ENCODE measurements at places on chromosomes 13 and 19. TPM values are rescaled to one million over a fixed set of nuclear protein-coding genes. Genes with fewer than 3 reads are reported as not detected.
A peak's percentile ranks its signal among the peaks of the same experiment; 100 is the strongest.

GRCh38 chr13:91622778-91623550, 224.5 kb downstream of the GPC5 start:
- DNase-seq: no peak

GRCh38 chr13:77009011-77009410, 17.1 kb downstream of the CLN5 start:
- no peak for DNase-seq

Gene GRK1
- 0.48 TPM for total RNA-seq

DNA sequence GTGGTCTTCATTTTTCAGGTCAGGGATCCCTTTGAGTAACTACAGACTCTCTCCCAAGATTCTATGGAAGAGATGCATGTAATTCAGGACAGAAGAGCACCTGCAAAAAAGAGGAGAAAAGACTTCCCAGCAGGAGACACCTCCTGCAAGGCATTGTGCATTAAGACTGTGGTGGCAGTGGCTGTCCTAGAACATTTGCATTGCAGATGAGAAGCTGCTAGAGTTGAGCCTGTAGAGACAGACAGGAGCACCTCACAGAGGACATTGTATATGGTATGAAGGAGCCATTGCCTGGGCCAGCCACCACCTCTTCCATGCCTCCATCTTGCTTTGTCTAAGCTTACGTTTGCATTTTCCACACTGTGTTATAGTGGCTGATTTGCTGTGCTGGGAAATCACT, 11.2 kb upstream of the MYO16 start:
- DNase-seq: no peak

GRCh38 chr19:29040292-29040691, 172.7 kb downstream of the UQCRFS1 start:
- DNase-seq: peak; percentile 26

Gene BORA
- 0.54 TPM for total RNA-seq

- no peak for DNase-seq
These were observed 825 bp upstream of the YIF1B start for GRCh38 chr19:38316477-38317067.

GRCh38 chr13:83298617-83299016, 583.7 kb downstream of the SLITRK1 start:
- no peak for DNase-seq

DNA sequence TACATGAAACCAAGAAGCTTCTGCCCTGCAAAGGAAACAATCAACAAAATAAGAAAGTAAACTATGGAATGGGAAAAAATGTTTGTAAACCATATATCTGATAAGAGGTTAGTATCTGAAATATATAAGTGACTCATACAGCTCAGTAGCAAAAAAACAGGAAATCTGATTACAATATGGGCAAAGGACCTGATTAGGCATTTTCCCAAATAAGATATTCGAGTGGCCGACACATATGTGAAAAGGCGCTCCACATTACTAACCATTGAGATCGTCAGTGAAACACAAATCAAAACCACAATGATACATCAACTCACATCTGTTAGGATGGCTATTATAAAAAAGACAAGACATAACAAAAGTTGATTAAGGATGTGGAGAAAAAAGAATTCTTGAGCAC, 2818.6 kb upstream of the PCDH20 start:
- DNase-seq: no peak

DNA sequence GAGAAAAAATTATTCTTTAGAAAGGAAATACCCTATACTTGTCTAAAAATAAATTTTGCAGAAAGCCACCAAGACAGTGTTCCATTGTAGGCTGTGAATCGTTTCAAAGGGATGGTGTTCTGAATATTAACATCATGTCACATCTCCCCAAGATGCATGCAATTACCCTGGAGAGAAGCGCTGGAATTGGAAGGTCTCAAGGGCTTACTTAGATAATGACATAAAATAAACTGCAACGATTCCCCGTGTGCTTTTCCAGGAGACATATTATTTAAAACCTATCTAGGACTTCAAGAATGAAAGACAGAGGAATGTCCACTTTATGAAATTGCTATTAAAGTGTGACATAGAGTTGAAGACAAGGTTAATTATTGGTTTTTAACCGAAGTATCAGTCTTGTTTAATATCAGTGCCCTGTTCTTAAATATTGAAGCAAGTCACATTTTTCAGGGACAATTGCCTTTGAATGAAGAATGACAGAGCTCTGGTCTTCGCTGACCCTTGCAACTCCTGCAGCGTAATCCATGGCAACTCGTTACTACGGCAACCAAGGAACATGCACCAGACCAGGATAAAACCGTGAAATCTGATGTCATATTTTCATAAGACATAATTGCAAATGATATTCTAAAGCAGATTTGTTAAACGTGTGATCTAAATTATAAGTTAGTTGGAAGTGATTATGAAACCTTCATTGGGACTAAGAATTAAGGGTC, 91.7 kb downstream of the EFNB2 start:
- DNase-seq: no peak

Gene CATSPERD
- total RNA-seq: not detected

- DNase-seq: no peak
These were observed 79.7 kb downstream of the DCT start for GRCh38 chr13:94399812-94400211.

Gene RASGRP4
- total RNA-seq: 1.5 TPM

GRCh38 chr19:51783372-51783771, 11.6 kb upstream of the FPR3 start:
- no peak for DNase-seq

DNA sequence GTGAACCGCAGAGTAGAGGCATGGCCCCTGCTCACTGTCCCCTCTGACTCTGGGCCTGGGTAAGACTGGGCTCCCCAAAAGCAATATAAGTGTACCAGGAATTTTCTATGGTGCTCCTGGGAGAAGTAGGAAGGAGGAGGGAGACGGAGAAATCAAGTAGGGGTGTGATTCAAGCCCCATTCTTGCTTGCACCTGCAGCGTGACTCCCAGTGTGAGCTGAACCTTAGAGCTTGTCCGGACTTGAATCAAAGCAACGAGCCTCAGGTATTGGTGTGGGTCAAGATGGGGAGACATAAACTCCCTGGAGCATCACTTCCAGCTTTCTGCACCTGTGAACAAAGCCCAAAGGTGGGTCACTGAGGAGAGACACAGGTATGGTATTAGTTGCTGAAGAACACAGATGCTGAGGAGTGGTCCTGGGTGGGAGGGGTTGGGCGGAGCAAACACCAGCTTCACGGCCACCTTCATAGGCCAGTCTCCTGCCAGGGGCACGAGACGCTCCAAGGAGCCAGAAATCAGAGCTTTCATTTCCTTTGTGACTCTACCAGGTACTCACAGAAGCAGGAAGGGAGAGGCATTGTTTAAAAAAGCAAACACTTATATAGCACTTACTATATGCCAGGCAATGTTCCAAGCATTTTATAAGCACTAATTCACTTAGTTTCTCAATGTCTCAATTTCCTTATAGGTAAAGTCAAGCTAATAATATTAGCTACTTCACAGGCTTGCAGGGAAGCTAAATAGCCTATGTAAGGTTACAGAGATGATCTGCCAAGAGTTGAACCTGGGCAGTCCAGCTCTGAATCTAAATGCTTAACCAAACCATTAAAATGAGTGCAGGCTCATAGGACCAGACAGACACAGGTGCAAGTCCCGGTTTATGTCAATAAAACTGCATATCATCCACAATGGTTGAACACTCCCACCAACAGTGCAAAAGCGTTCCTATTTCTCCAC, 775.3 kb downstream of the UQCRFS1 start:
- no peak for DNase-seq

Gene OR7D4
- not detected for total RNA-seq

Gene PROZ
- total RNA-seq: not detected

Gene PSG7
- total RNA-seq: not detected

Gene CYP4F11
- 0.81 TPM for total RNA-seq

GRCh38 chr13:46983881-46984280, 87.0 kb upstream of the HTR2A start:
- DNase-seq: no peak
